Esophagus muscularis mucosa (tissue), 4 donors: ENCODE measurements at places on chromosomes 2 and 18.

GRCh38 chr2:230840301-230840700, 24.4 kb upstream of the ITM2C start:
- no peak for DNase-seq

DNA sequence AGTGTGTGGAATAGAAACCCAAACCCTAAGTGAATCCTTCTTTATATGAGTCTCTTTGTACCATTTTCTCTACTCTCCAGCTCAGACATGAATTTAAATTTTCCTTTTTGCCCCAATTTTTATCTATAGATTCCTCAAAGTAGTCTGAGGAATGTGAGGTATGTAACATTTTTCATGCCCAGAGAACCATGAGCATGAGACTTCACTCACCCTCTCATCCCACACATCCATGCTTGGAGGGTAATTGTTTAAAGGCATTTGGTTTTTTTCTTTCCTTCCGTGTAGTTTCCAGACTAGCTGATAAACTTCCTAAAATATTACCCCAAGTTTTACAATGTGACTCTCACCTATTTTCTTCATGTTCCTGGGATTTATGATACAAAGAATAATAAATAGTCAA, 2056.8 kb upstream of the CELF4 start:
- no peak for DNase-seq

DNA sequence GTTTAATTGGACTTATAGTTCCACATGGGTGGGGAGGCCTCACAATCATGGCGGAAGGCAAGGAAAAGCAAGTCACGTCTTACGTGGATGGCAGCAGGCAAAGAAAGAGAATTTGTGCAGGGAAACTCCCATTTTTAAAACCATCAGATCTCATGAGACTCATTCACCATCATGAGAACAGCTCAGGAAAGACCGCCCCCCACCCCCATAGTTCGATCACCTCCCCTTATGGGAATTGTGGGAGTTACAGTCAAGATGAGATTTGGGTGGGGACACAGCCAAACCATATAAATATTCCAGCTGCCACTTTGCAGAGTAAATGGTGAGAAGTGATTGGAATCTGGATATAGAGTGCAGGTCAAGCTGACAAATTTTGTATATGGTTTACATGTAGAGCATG, 187.4 kb downstream of the ARL4C start:
- no peak for DNase-seq

GRCh38 chr18:45083226-45083855, 402.7 kb downstream of the SETBP1 start:
- no peak for DNase-seq

DNA sequence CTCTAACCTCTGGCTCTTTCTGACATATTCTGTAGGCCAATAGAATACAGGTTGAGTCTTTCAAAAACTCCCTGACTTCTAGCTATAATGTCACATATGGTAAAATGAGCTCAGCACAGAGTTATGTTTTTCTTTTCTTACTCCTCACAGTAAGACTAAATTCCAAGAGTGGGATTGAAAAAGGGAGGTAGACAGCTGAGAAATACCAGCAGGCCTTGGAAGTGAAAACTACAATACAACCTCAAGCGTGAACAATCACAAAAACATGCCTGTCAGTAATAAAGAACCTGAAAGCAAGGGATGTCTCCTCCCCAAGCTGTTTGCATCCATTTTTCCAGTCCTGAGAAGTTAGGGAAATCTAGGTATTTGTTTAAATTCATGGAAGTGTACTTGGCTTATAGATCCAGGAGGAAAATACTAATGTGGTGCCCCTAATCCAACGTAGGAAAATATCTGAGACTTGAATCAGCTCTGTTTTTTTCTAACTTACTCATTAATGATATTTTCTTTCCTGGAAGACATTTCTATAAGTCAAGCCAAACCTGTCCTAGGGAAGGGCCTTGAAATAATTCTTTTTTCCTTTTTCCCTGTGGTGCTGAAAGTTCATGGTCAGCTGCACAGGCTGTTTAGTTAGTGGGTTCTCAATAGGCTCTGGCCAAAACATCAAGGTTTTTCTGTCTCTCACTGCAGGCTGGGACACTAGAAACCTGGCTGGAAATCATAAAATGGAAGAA, 167.9 kb upstream of the SPATS2L start:
- DNase-seq: no peak

- peak; percentile 37 for DNase-seq
These were observed 37.7 kb downstream of the FBXO48 start for GRCh38 chr2:68429311-68429826.

DNA sequence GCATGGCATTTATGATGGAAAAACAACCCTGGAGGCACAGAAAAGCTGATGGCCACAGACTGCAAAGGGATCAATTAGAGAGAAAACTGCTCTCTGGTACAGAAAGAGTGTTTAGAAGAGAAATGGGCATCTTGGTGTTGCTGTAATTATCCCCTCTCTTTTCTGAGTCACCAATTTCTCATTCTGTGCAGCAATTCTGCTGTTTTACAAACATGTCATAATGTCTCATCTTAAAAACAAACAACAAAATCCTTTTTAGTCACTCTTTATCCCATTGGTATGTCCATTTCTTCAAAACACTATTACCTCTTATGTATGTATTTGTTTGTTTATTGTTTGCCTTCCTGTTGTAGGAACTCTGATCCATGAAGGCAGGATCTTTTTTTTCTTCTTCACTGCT, 73.9 kb upstream of the HK2 start:
- DNase-seq: no peak

DNA sequence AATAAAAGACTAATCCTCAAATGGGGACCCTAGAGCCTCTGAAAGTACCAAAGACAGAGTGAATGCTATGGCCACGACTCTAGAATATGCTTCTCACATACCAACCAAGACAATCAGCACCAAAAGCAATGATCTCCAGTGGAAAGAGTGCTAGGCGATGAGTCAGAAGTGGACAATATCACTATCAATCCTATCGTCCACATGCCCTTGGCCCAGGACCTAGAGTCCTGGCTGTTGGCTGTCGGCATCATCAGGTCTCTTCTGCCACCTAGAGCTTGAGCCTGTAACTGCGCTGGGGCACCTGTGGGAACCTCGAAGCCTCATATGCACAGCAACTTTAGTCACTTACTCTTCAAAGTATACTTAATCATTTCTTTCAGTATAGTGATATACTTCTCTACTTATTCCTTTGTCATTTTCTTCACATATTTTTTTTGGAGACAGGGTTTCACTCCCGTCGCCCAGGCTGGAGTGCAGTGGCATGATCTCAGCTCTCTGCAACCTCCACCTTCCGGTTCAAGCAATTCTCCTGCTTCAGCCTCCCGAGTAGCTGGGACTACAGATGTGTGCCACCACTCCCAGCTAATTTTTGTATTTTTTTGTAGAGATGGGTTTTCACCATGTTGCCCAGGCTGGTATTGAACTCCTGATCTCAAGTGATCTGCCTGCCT, 29.7 kb downstream of the NOL10 start:
- DNase-seq: no peak

- DNase-seq: no peak
These were observed 357.5 kb upstream of the ID2 start for GRCh38 chr2:8324164-8324856.

- DNase-seq: no peak
These were observed 587.8 kb downstream of the ARHGAP15 start for GRCh38 chr2:143717053-143717452.

DNA sequence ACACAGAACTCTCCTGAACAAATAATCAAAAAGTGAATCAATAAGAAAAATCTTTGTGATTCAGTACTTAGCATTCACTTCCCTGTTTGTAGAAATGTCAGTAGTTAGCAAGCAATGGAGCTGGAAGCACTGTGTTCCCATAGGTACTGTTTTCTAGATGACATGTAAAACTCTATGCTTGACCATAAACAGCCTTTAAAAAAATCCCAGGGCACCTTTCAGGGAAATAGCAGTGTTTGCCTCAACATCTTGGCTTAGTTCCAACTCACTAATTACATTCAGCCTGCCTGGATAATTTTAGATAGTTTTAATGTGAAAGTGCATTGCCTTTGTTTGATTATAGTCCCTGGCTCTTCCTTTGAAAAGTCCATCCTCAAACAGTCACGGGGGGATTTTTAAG, 721.8 kb downstream of the ERBB4 start:
- DNase-seq: no peak

DNA sequence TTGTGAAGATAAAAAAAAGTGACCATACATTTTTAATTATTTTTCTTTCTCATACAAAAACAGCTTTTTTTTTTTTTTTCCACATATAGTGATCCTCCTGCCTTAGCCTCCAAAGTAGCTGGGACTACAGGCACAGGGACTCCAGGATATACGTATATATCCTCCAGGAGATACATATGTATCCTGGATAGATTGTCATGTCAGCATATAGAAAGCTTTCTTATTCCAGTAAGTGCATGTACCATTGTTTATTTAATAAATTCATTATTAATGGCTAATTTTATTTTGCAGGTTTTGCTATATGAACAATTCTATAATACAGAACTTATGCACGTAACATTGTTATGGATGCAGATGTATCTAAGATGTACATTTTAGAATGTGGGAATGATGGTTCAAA, 138.7 kb downstream of the DOK6 start:
- DNase-seq: no peak

GRCh38 chr18:11165952-11166351, 16.6 kb upstream of the PIEZO2 start:
- DNase-seq: no peak

- DNase-seq: no peak
These were observed 331.1 kb downstream of the PLCL1 start for GRCh38 chr2:198135481-198135934.

- DNase-seq: no peak
These were observed 332.0 kb downstream of the SLC4A3 start for GRCh38 chr2:219959471-219959870.
